ENCODE measurements at places on chromosomes 4 and X. TPM values are rescaled to one million over a fixed set of nuclear protein-coding genes. Genes with fewer than 3 reads are reported as not detected.

SPANXA2 gene
- not detected for total RNA-seq

FAM47A gene
- total RNA-seq = not detected

ARR3 gene
- total RNA-seq = not detected

SOD3 gene
- total RNA-seq = 23.2 TPM

CA5B gene
- 9.9 TPM for total RNA-seq

SULT1B1 gene
- total RNA-seq = not detected

LAP3 gene
- total RNA-seq = 82.6 TPM

GABRE gene
- total RNA-seq = 1.5 TPM
